ENCODE measurements at places on chromosomes 11 and 22. TPM values are rescaled to one million over a fixed set of nuclear protein-coding genes. Genes with fewer than 3 reads are reported as not detected.

KRTAP5-10 gene
- total RNA-seq: not detected

MIAT gene
- total RNA-seq: 1,100 TPM

OR51E1 gene
- total RNA-seq: not detected

TCIRG1 gene
- total RNA-seq: 47.2 TPM

OR6A2 gene
- total RNA-seq: 0.56 TPM

IGF2 gene
- 21.5 TPM for total RNA-seq

THY1 gene
- 22.0 TPM for total RNA-seq

C11orf58 gene
- 169 TPM for total RNA-seq

GPHA2 gene
- total RNA-seq: not detected

CDHR5 gene
- total RNA-seq: not detected

CHORDC1 gene
- 49.2 TPM for total RNA-seq

GRCh38 chr11:74354036-74354435 lies 42.6 kb upstream of the P4HA3 start:
- peaks cover 18% of the 10 kb centered on the region for H3K4me1 ChIP-seq
- H3K27me3 ChIP-seq: peaks cover 3% of the 10 kb centered on the region
- peaks cover 17% of the 10 kb centered on the region for H3K36me3 ChIP-seq
- H3K4me3 ChIP-seq: no peak overlapping the region
- peak overlapping the region; percentile 95 for H3K27ac ChIP-seq

- peaks cover 20% of the 10 kb centered on the region for H3K4me1 ChIP-seq
- no peak for DNase-seq
- H3K27ac ChIP-seq: no peak overlapping the region
- H3K36me3 ChIP-seq: no peaks in the 10 kb centered on the region
Observed at GRCh38 chr11:114078423-114078822, 18.9 kb downstream of the ZBTB16 start.

DNA sequence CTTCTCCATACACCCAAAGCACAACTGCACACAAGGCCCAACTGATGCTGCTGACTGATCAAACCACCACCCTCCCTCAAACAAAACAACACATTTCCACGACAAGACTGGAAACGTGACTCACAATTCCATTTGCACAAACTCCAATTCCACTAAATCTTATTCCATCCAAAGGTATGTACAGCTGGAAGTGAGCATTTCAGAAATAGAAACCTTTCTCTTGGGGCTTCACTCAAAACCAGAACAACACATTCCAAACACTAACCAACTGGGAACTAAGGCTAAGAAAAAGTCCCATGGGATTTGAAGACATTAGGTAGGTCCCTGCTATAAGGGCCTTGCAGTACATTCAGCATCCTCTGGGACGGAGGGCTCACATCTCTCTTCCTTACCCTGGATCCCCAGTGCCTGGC lies 19.6 kb downstream of the MORC2 start:
- no peak overlapping the region for H3K4me3 ChIP-seq
- DNase-seq: no peak
- peaks cover 6% of the 10 kb centered on the region for H3K36me3 ChIP-seq
- H3K4me1 ChIP-seq: peaks cover 2% of the 10 kb centered on the region
- no peak overlapping the region for H3K27ac ChIP-seq
- H3K27me3 ChIP-seq: no peaks in the 10 kb centered on the region

GRCh38 chr11:112029460-112029859 lies 4.3 kb downstream of the DLAT start:
- peaks cover 9% of the 10 kb centered on the region for H3K27me3 ChIP-seq
- peaks cover 12% of the 10 kb centered on the region for H3K36me3 ChIP-seq
- peak overlapping the region; percentile 11 for H3K4me3 ChIP-seq
- no peak for DNase-seq

DNA sequence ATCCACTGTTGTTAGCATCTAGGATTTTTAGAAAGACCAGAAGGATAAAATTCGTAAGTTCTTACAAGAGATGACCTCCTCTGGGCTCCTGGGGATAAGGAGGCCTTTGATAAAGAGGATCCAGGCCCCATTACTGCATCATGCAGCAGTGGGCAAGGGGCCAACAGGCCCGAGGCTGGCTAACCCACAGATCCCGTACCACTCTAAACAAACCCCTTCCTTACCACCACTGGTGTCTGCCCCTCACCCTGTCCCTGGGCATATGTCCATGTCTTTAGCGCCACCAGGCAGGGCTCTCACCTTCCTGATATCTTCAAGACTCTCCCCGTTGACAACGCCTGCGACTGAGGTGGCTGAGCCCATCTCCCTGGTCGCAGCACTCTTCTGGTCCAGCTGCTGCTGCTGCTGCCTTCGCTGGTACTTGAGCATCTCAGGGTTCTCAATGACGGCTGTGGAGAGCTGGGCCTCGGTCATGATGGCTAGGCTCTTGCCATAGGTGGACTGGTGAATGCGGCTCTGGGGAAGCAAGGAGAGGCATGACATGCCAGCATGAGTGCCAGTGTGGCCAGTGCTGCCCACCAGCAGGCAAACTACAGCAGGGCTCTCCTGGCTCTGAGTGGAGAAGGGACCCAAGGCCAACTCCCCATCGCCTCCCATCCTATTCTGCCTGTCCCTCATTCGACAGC lies 46.2 kb downstream of the HIRA start:
- no peak overlapping the region for H3K4me3 ChIP-seq
- H3K36me3 ChIP-seq: no peaks in the 10 kb centered on the region
- no peaks in the 10 kb centered on the region for H3K4me1 ChIP-seq
- peaks cover 3% of the 10 kb centered on the region for H3K27me3 ChIP-seq
- H3K27ac ChIP-seq: no peak overlapping the region
- DNase-seq: no peak

GRCh38 chr11:27949951-27950738 lies 157.8 kb downstream of the KIF18A start:
- no peak overlapping the region for H3K4me3 ChIP-seq
- no peak overlapping the region for H3K27ac ChIP-seq
- H3K4me1 ChIP-seq: no peaks in the 10 kb centered on the region
- H3K27me3 ChIP-seq: no peaks in the 10 kb centered on the region
- DNase-seq: no peak

DNA sequence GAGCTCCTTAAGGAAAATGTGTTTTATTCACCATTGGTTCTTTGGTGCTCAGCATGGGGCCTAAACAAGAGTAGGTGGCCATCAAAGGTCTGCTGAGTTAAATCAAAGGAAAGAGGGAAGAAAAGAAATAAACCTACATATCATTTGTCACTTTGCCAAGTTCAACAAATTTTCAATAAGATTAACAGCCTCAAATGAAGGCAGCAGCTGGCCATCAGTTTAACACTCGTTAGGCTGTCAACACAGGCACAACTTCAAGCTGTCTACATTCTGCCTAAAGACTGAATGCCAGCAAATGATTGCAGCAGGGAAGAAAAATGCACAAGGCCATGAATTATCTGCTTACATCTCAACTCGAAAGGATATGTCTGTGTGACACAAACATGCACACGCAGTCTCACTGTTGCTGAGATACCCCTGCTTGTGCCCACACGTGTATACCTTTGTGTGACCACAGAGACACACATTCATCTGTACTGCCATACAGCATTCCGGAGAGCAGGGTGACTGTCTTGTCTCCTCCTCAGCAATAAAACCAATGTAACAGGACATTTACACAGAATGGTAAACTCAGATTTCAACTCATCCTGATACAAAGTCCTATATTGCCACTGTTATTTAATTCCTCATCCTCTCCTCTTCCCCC lies 40.1 kb downstream of the TRIM66 start:
- DNase-seq: no peak
- H3K36me3 ChIP-seq: no peaks in the 10 kb centered on the region
- peaks cover 3% of the 10 kb centered on the region for H3K4me1 ChIP-seq
- no peak overlapping the region for H3K27ac ChIP-seq
- no peaks in the 10 kb centered on the region for H3K27me3 ChIP-seq
- H3K4me3 ChIP-seq: no peak overlapping the region

DNA sequence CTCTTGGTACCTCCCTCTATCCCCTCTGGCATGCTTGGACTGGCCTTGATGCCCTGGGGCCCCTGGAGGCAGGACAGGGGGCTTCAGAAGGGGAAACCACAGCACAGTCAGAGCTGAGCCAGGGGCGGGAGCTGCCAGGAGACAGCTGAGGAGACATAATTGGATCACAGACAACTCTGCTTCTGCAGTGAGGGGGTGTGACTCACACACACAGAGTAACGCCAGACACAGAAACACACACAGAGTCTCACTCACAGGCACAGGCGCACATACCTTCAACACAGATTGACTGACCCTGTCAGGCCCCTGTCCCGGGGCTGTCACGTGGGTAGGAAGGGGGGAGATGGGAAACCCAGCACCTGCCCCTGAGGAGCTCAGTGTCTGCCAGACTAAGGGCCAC lies 20.6 kb downstream of the STARD10 start:
- peaks cover 10% of the 10 kb centered on the region for H3K4me1 ChIP-seq
- peaks cover 5% of the 10 kb centered on the region for H3K27me3 ChIP-seq
- H3K36me3 ChIP-seq: no peaks in the 10 kb centered on the region
- no peak overlapping the region for H3K4me3 ChIP-seq

DNA sequence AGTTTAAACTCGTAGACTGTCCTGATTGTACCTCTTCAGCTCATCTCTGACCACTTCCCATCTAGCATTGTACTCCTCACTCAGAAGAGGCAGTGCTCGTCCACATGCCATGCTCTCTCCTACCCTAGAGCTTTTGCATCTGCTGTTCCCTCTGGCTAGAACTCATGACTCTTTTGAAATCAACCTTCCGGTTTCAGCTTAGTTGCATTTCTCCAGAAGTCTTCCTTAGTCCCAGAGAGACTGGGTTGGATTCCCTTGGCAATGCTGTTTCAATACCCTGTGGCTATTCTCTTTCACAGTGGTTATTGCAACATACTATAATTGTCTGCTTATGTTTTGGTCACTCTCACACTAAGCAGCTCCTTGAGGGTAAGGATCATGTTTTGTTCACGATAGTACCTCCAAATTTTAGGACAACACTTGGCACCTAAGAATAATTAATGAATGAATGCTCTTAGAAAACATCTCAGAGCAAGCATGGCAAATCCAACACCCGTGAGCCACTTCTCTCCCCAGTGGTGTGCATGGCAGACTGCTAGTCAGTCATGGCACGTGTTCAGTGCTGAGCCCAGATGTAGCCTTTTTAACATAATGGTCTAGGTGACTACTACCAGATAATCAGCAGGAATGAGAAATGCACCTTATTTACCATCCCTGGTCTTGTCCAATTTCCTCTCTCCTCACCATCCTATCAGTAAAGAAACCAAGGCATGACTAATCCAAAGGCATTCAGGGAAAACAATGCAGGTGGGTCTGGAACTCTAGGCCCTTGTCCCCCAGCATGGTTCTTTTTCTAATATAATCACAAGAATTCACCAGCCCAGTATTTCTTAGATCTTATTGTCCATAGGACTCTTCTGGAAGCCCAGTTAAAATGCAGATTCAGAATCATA lies 14.5 kb downstream of the SEPTIN3 start:
- peaks cover 7% of the 10 kb centered on the region for H3K4me1 ChIP-seq
- H3K36me3 ChIP-seq: peaks cover 29% of the 10 kb centered on the region
- no peak overlapping the region for H3K4me3 ChIP-seq
- H3K27me3 ChIP-seq: peaks cover 5% of the 10 kb centered on the region
- H3K27ac ChIP-seq: no peak overlapping the region
- no peak for DNase-seq

GRCh38 chr11:119688356-119688755 lies 40.6 kb downstream of the NECTIN1 start:
- H3K4me3 ChIP-seq: no peak overlapping the region
- peaks cover 38% of the 10 kb centered on the region for H3K4me1 ChIP-seq
- DNase-seq: no peak
- no peaks in the 10 kb centered on the region for H3K36me3 ChIP-seq
- H3K27me3 ChIP-seq: peaks cover 6% of the 10 kb centered on the region

DNA sequence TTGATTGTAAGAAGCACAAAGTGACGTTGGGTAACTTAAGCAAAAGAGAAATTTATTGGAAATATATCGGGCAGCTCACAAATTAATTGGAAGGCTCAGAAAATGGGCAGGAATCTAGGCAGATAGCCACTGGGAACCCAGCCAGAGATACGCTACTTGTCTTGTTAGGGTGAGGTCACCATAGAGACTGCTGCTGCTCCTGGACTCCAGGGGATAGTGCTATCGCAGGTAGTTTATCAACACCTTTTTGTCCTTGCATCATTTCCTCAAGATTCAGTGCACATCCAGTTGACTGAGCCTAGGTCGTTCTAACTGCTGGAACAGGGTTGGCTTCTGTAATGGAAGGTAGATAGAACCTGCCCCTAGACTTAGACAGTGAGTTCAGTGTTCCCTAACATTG lies 19.6 kb downstream of the AMOTL1 start:
- H3K27ac ChIP-seq: no peak overlapping the region
- no peaks in the 10 kb centered on the region for H3K36me3 ChIP-seq
- H3K4me1 ChIP-seq: peaks cover 12% of the 10 kb centered on the region
- H3K4me3 ChIP-seq: no peak overlapping the region
- peaks cover 4% of the 10 kb centered on the region for H3K27me3 ChIP-seq

DNA sequence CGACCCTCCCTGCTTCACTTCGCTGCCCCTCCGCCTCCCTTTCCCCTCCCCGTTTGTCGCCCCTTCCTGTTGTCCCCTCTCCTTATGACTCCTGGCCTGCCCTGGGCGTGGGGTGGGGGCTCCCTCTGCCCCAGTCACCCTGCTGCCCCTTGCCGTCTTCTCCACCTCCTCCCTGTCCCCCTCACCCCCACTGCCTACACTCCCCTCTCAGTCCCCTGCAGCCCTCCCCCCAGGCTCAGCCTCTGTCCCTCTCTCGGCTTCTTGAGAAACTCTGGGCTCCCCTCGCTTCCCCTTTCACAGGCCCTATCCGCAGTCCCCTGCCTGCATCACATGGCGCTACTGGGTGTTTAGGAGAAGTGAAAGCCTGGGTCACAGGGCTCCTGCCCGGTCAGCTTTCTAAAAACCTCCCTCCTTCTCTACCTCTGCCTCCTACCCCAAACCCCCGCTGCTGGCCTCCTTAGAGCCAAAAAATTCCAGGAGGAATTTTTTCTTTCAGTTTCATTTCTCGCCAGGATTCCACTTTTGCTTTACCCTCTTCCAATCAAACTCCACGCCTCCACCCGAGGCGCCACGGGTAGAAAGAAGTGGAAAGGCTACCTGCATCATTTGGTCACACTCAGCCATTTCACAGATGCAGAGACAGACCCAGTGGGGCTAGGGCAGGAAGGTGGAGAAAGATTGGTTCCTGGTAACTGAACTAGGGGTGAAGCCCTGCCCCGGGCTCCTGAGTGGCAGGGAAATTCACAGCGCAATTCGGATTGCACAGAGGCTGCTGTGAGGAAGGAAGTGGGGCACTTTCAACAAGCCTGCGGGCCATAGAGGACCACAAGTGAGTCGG lies at the start of gene SLC15A3:
SLC15A3 (minus strand) TSS at position 273 of the 838 bp plus-strand sequence. CDS start 625 bp downstream, outside the sequence.
- peak within 1 kb of the TSS; percentile 40 for H3K4me3 ChIP-seq
- DNase-seq: no peak
- H3K36me3 ChIP-seq: no peaks in the 10 kb centered on the region
- no peak within 1 kb of the TSS for H3K27ac ChIP-seq
- peaks cover 14% of the 10 kb centered on the region for H3K27me3 ChIP-seq
- peaks cover 13% of the 10 kb centered on the region for H3K4me1 ChIP-seq

GRCh38 chr11:2693271-2694261 lies 6.2 kb downstream of the KCNQ1OT1 start:
- peak overlapping the region; percentile 55 for H3K4me3 ChIP-seq
- no peaks in the 10 kb centered on the region for H3K36me3 ChIP-seq
- peaks cover 10% of the 10 kb centered on the region for H3K27me3 ChIP-seq
- H3K4me1 ChIP-seq: peaks cover 49% of the 10 kb centered on the region
- no peak overlapping the region for H3K27ac ChIP-seq

GRCh38 chr22:46590334-46590733 lies 29.9 kb upstream of the GRAMD4 start:
- no peak overlapping the region for H3K27ac ChIP-seq
- no peak for DNase-seq
- H3K36me3 ChIP-seq: no peaks in the 10 kb centered on the region
- H3K4me3 ChIP-seq: no peak overlapping the region
